MV-4-11 (cell line): ENCODE measurements at places on chromosomes 2 and 18.

DNA sequence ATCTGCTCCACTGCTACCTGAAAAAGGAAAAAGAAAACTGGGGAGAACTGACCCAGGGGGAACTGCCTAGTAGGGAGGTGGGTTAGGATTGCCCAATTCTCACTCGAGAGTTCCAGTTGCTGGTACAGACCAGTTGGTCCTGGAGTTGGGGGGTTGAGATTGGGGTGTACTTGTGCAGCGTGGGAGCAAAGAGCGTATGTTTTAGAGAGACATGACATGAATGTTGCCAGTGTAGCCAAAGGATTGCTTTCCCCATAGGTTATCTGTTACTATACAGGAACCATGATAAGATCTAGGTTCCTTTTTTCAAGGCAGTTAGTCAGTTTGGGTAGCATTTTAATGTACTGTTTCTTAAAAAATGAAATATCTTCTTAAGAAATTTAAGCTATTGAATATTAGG is 68.6 kb downstream of the APLF start:
- DNase-seq: peak; percentile 10

DNA sequence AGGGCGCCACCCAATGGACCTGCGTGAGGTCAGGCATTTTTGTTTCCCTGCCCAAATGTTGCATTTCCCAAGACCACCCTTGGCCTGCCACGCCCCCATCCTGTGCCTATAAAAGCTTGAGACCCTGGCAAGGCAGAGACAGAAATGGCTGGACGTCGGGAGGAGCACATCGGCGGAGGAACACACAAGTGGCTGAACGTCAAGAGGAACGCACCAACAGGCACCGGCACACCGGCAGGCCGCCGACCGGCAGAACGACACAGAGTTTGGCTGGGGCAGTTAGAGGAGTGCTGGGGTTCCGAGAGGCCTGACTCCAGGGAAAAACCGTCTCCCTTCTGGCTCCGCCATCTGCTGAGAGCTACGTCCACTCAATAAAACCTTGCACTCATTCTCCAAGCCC is 35.9 kb downstream of the DCDC2C start:
- DNase-seq: no peak

GRCh38 chr2:64114063-64114911 is 29.9 kb downstream of the PELI1 start:
- DNase-seq: peak; percentile 28

- no peak for DNase-seq
These were observed 53.5 kb downstream of the COLEC12 start for GRCh38 chr18:446941-447560.

DNA sequence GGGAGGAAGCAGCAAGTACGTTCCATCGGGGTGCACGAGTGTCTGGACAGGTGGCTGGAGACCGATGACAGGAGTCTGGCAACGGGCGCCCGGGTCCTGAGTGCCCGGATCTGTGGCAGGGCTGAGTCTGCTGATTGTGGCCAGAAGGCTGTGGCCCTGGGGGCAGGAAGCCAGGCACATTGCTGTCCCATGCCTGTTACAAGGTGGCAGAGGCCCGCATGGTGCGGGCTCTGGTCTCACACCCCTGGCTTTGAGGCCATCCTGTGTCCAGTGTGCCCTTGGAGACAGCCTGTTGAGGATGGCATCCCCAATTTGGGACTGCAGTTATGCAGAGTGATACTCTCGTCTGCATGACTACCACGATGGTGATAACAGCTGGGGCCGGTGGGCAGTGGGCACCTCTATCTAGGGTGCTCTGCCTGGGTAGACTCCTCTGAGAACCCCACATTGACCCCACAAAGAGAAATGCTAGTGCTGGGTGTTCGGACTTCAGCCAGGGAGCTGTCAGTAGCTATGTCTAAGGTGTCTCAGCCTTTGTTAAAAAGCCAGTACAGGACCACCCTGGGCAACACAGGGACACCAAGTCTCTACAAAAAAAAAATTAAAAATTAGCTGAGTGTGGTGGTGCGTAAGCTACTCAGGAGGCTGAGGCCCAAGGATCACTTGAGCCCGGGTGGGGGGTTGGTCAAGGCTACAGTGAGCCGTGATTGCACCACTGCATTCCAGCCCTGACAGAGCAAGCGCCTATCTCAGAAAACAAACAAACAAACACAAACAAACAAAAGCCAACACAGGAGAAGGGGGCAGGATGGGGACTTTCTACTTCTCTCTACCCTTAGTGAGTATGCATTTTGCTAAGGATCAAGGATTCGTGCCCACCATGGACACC is 88.3 kb downstream of the RHOB start:
- no peak for DNase-seq

DNA sequence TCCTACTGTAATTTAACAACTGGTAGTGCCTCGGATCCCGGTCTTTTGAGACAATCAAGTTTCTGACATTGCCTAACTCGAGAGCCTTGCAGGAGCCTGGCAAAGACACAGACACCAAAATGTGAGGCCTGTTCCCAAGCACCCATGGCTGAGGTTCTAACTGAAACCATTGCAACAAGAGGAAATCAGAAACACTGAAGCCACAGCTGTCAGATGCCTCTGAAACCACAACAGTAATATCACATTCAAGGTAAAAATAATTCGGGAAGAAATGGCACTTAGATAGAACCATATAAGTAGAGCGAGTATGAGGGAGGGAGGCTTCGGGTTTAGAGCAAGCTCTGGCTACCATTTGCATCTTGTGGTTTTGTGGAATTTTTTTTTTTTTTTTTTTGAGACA is 285.9 kb downstream of the FBXO15 start:
- DNase-seq: peak; percentile 30

DNA sequence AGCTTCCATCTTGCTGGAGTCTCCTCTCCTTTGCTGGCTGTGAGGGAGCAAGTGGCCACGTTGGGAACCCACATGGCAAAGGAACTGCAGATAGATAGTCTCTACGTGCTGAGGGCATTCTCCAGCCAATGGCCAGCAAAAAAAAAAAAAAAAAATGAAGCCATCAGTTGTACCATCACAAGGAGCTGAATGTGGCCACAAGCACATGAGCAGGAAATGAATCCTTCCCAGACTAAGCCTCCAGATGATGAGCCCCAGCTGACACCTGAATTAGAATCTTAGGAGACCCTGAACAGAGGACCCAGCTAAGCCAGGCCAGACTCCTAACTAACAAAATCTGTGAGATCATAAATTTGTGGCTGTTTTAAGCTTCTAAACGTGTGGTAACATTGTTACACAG is 57.9 kb downstream of the SPIRE1 start:
- DNase-seq: no peak

DNA sequence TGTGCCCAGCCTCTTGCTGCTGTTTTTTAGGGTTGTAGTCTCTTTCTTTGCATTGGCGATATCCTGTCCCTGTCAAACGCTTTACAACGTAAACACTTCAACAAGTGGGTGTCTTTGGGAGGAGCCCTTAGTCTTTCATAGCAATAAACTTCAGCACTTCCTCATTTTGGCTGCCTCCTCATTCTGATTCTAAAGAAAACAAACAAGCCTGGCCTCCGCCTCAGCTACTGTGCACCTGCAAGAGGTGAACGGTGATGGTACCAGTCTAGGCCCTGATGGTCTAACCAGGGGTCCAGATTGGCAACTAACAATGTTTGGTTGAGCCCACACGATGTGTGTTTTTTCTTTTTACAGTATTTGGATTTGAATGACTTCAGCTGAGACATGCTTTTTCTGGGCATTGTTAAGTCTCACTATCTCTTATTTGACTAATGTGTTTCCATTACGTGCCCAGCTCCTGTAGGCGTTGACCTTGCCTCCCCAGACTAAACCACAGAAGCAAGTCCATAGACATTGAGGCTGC is 53.2 kb upstream of the CUL3 start:
- DNase-seq: peak; percentile 52

GRCh38 chr2:238669581-238670080 is 178.3 kb upstream of the TWIST2 start:
- DNase-seq: no peak

DNA sequence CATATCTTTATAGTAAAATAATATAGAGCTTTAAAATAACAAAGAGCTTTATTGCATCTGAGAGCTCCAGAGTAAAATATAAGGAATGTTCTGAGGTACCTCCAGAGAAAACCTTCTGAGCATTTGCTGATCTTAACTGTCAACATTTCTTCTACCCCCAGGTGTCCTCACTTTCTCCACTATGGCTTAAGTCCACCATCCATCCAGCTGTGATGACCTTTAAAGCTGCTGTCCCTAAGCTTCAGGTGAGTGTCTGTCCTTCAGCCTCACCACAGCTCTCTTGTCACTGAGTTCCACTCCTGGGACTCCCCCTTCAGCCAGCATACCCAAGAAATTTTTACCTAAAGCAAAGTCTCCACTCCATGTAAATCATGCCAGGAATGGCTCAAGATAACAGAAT is 137.9 kb downstream of the MYO5B start:
- DNase-seq: no peak

DNA sequence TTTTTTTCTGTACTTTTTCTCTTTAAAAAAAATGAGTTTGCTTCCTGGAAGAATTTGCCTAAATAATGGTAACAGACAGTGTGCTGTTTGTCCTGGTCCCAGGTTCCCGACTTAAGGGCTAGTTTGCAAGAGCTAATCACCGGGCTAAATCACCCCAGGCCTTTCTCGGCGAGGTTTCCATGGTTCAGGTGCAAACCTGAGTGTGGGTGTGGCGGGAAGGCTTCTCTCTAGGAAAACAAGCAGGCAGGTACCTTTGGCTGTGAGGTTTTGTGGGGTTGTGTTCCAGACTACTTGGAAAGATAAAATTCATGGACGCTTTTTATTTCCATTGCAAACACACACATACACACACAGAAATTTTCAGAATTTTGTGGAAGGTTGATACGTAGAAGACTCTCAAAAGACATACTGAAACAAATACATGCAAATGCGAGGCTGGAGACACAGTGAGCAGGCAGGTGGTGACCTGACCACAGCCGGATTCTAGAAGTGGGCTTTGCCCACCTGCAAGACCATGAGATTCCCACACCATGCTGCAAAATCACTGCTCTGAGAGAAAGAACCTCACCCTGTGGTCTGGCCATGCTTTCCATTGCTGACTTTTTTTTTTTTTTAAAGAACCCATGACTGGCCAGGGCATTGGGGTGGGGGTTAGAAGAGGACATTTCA is 815 bp downstream of the CNDP1 start:
- no peak for DNase-seq

GRCh38 chr2:200863782-200864175 is 679 bp downstream of the CLK1 start:
- DNase-seq: no peak

GRCh38 chr2:145484448-145485097 is 964.7 kb upstream of the ZEB2 start:
- peak; percentile 9 for DNase-seq

DNA sequence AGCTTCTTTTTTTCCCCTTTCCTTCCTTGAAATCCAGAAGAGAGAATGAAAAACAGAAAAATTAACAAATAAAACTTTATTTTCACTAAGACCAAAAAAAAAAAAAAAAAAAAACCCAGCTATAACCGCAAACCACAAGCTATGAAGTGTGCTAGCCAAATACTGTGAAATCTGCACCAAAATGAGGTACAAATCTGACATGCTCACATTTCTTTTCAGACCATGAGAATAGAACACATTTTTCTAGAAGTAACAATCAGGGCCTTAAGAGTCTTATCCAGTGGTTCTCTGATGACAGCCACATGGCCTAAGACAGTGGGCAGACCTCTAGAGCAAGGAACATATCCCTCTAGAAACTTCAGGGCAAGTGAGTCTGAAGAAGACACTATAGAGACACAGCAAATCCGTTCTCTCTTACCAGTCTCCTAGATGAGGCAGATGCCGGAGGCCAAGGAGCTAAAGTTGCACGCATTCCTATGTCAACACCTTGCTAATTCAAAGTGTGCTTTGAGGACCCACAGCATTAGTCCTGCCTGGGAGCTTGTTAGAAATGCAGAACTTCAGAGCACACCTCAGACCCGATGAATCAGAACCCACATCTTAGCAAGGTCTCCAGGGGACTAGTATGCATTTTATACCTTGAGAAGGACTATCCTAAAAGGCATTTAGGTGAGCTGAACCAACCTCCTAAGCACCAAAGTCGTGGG is 317.1 kb downstream of the MYCN start:
- DNase-seq: no peak

GRCh38 chr18:58609536-58609993 is 19.3 kb downstream of the ALPK2 start:
- peak; percentile 73 for DNase-seq

DNA sequence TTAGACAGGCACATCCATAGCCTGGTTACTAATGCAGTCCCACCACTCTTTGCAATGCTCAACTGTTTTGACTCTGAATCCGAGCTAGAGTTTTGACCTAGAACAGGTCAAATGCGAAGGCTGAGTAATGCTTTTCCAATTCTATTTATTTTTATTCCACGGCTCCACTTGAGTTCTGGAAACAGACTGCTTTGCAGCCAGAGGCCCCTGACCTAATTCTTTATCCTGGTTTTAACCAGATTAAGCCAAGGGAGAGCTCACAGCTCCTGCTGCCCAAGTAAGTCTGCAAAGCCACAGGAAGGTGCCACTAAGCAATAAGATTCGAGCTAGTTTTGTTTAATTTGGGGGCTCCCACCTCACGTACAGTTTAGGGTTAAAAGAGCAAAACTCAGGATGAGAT is 51.4 kb downstream of the MREG start:
- DNase-seq: no peak

- no peak for DNase-seq
These were observed 203.4 kb downstream of the CTNNA2 start for GRCh38 chr2:79716266-79716665.
